ENCODE measurements at places on chromosomes 1 and 21.

GRCh38 chr1:205445646-205445935 is 10.3 kb downstream of the BLACAT1 start:
- no peak for DNase-seq

- no peak for DNase-seq
These were observed 386.9 kb upstream of the PROX1 start for GRCh38 chr1:213600879-213601278.

- DNase-seq: no peak
These were observed 17.4 kb upstream of the GJA9 start for GRCh38 chr1:38898653-38899230.

DNA sequence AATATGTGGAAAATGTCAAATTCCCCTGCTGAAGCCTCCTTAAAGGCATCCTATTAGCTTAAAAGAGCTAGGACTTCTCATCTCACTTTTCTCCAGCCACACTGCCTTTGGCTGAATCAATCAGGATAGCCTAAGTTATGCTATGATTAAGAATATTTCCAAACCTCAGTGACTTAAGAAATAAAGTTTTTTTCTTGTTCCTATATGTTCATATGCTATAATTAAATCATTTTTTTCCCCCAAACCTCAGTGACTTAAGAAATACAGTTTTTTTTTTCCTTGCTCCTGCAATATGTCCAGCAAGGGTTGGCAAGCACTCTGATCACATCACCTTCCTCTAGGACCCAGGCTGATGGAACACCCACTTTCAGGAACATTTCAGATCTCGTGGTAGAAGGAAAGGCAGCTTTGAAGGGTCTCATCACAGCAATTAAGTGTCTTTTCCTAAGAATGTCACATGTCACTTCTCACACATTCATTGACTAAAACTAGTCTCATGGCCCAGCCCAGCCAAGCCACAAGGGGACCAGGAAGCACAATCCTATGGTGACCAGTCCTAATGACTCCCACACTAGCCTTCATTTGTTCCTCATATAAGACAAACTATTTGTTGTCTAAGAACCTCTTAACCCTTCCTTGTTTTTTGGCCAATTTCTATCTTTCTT is 6.3 kb upstream of the JUN start:
- no peak for DNase-seq

GRCh38 chr1:20615946-20616846 is 17.1 kb upstream of the PINK1 start:
- DNase-seq: no peak

DNA sequence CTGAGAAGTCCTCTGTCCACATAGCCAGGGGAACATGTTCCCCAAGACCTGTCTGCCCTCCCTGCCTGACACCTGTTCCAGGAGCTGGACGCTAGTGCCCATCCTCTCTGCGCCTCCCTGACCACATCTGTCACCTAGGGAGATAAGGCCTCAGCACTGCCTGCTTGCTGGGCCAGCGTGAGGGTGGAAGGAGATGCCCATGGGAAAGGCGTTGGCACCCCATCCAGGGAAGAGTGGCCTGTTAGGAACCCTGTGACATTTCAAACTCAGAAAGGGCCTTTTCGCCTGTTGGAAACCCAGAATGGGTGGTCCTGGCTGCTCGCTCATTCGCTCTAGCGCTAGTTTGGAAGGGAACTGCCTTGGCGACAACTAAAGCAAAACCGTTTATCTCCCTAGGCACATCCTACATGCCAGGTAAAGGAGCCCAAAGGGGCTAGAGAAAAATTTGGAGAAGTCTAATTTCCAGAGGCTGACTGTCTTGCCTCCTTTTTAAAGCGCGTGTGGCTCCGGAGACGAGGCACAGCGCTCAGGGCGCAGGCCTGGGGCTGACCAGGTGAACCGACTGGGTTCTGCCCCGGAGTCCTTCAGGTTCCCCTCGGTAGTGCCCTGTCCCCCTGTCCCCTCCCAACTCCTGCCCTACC is 410 bp downstream of the ACTA1 start:
- DNase-seq: no peak

- DNase-seq: no peak
These were observed 24.4 kb downstream of the FUBP1 start for GRCh38 chr1:77954521-77954920.

- no peak for DNase-seq
These were observed 15.5 kb upstream of the IFNLR1 start for GRCh38 chr1:24202556-24202955.

- no peak for DNase-seq
These were observed 252.3 kb upstream of the TMPRSS15 start for GRCh38 chr21:18655931-18656330.

DNA sequence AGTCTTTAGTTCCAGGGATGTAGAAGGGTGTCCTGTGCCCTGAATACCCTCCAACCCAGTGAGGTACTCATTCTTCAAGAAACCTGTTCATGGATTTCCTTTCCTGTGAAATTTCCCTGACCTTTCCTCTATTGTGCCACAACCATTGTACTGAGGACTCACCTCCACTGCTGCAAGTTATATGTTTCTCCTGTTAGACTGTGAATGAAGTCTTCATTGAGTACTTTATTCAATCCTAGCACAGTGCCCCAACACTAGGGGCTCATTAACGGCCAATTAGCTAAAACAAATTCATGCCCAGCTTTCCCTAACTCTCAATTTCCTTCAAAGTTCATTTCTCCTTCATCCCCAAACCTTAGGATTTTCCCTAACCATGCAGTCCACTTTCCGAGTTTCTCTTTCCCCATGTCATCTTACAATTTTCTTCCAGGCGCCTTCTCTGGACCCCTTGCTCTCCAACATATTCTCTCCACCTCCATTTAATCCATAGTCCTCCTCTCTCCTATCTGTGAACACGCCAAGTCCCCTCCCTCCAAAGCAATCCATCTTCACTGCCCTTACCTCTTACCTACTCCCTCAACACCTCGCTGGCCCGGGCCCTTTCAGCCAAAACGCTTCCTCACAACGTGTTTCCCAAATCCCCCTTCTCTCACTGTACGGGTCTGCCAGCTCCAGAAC is 1.3 kb downstream of the TRIM33 start:
- no peak for DNase-seq

DNA sequence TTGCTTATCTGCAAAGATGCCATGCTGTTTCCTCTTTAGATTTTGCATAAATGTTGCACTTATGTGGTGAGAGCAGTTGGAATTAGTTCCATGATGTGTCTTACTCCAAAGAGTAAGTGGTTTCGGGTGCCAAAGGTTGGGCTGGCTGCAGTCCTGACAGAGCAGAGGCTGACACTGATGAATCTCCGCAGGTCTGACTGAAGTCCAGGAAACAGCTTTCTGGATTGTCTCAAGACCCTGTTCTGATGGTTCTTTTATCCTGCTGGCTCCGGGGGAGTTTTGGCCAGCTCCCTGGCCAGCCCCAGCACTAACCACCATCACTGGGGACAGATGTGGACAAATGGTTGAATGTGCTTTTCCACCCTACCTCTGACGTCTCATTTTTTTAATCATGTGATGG is 207.2 kb upstream of the KIAA0040 start:
- DNase-seq: no peak

DNA sequence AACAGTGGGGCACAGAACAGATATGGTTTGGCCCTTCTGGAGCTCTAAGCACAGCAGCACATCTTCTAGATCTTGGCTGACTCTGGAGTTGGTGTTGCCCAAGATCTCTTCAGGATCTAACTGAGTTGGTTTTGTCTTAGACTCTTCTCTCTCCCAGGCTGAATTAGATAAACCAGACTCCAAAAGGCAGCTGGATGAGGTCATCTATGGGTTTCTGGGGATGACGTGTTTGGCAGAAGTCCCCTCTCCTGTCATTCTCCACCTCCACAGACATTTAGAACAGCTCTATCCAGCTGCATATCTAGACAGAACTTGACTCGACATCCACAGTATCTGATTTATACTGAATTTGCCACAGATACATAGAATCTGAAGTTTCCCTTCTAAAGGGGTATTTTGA is 75.3 kb downstream of the ST6GALNAC5 start:
- no peak for DNase-seq

DNA sequence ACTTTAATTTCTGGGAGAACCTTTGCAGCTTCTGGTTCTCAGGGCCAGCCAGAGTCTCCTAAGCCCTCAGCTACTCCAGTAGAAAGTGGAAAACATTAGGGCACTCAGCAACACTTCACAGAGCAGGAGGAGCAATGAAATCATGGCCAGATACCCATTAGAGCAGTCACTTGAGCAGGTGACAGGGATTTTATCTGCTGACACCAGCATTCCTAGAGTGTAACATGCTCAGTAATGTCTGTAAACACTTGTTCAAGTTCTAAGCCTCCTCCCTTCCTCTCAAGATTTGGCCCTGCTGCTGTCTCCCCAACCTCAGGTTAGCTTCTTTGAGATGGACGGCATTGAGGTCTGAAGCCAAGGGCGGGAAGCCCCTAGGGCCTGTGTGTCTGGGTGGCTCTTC is 218.0 kb downstream of the GRIK3 start:
- no peak for DNase-seq

DNA sequence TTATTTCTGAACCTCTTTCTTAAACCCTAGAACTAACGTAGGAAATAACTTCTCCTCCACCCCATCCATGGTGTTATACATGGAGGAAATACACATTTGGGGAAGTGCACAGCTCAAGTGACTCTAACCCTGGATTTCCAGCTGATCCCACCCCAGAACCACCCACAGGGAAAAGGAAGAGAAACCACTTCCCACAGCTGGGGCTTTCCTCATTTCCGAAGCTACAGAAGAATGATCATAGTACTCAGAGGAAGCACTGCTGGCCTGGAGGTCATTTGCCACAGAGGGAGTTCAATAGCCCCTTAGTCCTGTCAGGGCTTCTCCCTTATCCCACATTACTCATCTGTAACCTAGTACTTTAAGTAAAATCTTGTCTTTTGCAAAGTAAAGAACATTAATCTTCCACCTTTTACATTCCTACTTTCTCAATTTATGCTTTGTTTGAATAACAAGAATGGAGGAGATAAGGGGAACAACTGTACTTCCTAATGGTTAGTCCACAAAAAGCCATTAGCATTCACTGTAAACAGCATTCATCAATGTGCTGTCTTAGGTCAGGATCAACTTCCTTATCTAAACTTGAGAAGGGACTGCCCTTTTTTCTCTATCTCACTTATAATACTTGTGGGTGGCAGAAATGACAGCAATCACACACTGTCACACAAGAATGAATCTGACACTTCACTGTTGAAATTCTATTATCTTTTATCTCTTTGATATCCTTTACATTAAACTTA is 63.0 kb upstream of the RGS1 start:
- DNase-seq: no peak

GRCh38 chr1:38690790-38691449 is 168.7 kb downstream of the RRAGC start:
- no peak for DNase-seq

- DNase-seq: no peak
These were observed 100.4 kb upstream of the USH2A start for GRCh38 chr1:216523449-216524190.

DNA sequence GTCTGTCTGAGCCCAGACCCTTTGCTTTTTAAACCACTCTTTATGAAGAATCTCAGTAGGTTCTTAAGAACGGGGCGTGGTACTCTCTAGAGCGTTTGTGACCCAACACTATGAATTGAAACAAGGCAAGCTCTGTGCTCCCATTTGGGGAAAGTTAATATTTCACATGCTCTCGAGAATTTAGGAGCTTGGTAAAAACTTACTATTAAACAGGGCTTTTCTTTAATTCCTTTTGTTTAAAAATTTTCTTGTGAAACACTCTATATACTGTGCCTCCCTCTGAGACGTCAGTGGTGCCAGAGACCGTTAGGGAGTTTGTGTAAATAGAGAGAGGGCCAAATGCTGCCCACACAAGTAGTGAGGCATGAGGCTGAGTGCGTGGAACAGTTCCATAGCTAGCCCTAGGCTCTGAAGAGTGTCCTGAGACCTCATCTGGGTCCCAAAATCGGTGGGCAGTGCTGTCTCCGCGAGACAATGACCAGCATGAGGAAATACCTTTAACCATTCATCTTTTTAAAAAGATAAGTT is 144.7 kb downstream of the ROR1 start:
- no peak for DNase-seq

- DNase-seq: peak; percentile 55
These were observed at the start of gene MARK1 for GRCh38 chr1:220527908-220528678. Gene MARK1 (plus strand): TSS chr1:220528136. CDS start chr1:220528823, 687 bp downstream.

DNA sequence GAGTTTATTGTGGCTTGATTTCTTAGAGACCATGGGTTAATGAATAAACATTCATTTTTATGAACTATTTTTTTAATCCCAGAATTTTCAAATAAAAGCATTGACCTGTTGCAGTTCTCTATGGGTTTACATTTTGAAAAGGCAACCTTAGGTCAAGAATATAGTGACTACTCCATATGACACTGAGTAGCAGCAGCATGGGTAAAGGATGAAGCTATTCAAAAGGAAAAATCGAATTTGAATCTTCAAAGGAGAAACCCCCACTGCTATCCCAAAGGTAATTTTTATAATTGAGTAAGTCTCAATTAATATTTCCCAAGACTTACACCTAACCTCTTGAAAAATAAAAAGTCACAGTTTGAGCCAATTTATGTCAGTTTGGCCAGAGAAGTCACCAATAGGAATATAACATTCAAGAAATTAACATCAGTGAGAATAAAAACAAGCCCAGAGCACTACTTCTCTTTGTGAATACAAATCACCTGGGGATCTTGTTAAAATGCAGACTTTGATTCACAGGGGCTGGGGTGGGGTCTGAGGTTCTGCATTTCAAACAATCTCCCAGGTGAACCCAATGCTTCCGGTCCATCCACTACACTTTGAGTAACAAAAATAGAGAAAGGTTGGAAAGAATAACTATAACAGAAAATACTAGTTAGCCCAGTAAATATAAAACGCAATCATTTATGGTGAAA is 39.8 kb downstream of the USP1 start:
- no peak for DNase-seq

DNA sequence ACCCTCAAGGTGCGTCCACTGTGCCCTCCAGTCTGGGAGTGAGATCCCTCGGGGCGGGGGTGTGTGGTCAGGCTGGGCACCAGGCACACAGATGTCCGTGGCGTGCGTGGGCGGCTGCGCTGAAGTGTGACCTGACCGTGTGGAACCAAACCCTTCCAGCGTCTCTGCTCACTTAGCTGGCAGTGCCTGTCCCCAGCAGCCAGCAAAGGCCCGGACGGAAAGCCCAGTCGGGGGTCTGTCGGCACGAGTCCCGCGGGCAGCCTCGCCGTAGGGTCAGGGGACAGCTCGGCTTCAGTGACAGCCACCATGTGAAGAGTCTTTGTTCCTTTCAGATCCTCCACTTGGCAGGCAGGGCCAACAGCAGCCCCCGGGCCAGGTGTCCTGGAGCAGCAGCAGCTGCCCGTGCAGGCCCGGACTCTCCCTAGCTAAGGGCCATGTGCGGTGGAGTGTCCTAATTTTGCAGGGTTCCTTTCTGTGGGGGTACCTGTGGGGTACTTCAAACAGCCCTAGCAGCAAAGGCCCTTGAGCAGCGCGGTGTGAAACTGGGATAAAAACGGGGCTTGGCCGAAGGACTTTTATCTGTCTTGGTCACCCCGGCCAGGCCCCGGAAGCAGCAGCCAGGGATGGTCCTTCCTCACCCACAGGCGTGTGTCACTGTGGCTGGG is 11.6 kb downstream of the TTLL10 start:
- DNase-seq: no peak

All from NCI-H1930 (cell line).